ENCODE measurements at places on chromosomes 1 and 21.

GRCh38 chr1:167333124-167333523, 112.4 kb downstream of the POU2F1 start:
- DNase-seq = no peak

GRCh38 chr1:234539666-234540403, 60.9 kb upstream of the TARBP1 start:
- DNase-seq = no peak

DNA sequence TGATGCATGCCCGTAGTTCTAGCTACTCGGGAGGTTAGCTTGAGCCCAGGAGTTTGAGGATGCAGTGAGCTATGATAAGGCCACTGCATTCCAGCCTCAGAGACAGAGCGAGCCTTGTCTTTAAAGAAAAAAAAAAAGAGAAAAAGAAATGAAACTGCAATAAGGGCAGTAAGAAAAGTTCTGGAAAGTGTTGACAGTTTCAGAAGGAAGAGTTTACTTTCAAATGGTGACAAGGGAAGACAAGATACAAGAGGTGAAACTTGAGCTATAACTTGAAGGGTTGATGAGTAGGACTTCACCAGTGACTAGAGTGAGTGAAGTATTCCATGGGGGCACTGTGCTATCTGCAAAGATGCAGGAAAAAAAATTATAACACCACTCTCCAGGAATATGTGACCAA, 125.0 kb downstream of the AKT3 start:
- no peak for DNase-seq

- no peak for DNase-seq
Observed at GRCh38 chr1:181531441-181531840, 48.1 kb downstream of the CACNA1E start.

- DNase-seq = no peak
Observed at GRCh38 chr21:46168238-46168637, 12.9 kb upstream of the FTCD start.

DNA sequence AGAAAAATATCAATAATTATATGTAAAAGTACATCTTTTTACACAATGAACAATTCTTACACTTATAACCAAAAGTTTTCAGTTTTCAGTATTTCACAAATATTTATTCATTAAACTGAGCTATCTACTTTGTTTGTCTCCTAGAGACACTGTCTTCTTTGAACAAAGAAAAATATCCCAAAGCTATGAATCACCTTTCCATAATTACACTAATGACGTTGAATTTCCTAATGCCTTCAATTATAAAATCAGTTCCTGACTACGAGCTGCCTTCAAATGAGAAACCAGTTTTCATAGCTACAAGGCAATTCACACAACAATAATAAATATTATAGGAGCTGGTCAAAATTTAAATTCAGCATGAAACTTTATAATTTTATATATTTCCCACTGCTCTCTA, 201.8 kb upstream of the BRINP3 start:
- no peak for DNase-seq

DNA sequence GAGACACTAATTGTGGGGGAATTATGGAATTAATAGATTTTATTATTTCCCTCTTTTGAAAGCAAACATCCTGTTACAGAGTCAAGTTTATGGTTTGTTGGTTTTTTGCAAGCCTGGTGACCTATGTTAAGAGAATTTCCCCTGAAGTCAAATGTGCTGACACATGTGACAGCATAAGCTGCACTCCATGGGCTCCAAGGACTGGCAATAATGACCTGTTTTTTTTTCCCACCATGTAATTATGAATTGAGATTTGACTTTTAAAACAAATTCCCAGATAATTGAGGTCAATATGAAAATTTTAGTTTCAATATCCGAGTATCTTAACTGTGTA, 242.5 kb upstream of the SGIP1 start:
- DNase-seq = no peak

DNA sequence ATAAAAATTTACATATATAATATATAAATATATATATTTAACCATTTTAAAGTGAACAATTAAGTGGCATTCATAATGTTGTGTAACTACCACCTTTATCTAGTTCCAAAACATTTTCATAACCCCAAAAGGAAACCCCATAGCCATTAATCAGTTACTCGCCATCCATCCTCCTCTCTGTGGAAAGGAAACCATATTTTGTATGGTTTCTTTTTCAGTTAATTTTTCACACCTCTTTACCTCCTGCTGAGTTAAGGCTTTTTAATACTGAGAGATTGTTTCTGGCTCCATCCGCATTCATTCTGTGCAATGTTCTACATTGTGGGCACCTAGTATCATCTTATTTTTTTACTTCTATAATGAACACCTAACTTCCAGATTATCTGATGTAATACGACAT, 512.1 kb downstream of the LMO4 start:
- DNase-seq = no peak

DNA sequence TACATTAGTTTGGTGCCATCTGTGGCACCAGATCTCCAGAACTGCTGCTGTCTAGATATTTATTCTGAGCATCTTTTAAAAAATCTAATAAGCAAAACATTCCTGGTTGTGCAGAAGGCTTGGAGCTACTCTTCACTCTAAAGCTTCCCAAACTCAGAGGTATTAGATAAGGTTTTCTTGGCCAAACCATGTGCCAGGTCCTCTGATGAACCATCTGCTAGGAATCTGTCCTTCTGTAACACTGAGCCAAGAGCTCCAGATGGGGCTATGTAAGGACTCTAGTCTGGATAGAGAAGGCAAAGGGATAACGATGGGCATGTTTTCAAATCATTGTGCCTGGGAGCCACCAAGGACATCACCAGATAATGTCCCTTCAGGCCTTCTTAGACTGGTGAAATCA, 410.6 kb downstream of the NTNG1 start:
- DNase-seq = no peak

- no peak for DNase-seq
Observed at GRCh38 chr21:16587681-16588375, 858.0 kb downstream of the USP25 start.

GRCh38 chr21:38773099-38774061, 32.3 kb upstream of the ETS2 start:
- DNase-seq = peak; percentile 5

DNA sequence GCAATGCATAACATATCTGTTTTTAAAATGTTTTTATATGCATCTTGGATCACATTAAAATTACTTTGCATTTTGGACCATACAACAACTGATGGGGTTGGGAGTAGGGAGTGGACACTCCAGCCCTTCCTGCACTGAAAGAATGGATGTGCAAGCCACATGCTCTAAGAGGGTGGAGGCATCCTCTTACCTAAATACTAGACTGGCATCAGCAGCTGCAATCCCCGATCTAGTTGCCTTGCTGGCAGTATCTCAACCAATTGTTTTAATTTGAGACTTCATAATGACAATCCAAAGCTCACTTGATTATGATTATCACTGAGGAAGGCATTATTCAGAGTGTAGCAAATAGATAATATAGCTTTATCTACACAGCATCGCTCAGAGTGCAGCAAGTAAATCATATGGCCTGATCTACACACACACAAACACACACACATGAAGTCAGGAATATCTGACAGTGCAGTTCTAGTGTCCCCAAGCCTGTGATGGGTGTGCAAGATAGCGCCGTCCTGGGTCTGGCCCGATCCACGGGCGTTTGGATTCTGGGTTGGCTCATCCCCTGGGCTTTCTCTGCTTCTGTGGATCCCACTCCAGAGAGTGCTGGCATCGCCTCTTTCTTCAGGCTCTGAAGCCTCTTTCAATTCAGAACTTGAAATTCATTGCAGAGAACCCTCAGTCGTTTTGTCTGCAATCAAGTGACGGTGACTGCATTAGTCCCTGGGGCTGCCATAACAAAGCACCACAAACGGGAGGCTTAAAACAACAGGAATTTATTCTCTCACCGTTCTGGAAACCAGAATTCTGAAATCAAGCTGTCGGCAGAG, 181.3 kb downstream of the ETS2 start:
- no peak for DNase-seq

GRCh38 chr1:220943319-220943996, 64.2 kb downstream of the HLX start:
- DNase-seq = no peak

GRCh38 chr1:24939040-24939674, 9.1 kb upstream of the RUNX3 start:
- no peak for DNase-seq

DNA sequence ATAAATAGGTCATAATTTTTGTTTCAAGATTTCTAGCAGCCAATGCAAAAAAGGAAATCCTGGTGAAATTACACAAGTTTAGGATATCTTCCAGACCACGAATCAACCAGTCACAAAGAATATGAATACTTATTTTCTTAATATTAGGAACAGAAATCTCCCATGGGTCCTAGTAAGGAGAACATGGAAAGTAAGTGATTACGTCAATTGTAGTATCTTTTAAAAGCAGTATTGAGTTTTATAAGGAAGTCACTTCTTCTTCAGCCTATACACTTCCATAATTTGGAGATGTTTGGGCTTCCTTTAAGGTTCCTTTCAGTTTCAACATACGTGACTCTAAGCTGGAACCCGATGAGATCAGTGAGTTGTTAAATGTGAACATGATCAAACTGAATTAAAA, 534.5 kb downstream of the USP25 start:
- no peak for DNase-seq

- DNase-seq = peak; percentile 59
Observed at GRCh38 chr1:226736908-226737818, 1.9 kb downstream of the ITPKB start.

- DNase-seq = no peak
Observed at GRCh38 chr1:3244927-3245315, 175.9 kb downstream of the PRDM16 start.

DNA sequence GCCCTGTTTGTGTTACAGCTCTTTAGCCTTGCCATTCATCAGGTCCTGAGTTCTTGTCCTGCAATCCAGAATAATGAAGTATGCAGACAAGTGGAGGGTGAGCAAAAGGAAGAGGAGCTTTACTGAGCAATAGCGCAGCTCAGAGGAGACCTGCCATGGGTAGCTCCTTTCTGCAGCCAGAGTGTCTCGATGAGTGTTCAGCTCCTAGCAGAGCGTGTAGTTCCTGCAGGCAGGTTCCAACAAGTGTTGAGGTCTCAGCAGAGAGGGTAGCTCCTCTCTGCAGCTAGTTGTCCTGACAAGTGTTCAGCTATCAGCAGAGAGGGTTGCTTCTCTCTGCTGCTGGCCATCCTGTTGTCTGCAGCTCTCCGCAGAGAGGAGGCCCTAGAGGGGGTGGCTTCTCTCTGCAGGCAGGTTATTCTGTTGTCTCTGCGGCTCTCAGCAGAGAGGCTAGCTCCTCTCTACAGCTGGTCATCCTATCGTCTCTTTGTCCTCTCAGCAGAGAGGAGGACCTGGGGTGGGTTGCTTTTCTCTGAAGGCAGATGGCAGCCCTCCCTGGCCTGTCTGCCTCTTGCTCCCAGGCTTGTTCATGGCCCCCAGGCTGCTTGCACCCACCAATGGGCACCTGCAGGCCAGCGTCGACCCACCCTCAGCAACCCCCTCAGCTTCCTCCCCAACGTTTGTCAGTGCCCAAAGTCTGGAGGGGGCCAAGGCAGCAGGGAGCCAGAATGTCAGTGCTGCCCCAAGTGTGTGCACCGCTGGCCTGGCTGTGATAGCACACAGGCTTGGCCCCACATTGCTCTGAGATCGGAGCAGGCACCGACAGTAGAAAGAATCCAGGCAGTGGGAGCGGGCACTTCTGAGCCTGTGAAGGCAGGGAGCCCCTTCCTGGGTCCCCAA, 112.5 kb upstream of the RUNX3 start:
- no peak for DNase-seq

DNA sequence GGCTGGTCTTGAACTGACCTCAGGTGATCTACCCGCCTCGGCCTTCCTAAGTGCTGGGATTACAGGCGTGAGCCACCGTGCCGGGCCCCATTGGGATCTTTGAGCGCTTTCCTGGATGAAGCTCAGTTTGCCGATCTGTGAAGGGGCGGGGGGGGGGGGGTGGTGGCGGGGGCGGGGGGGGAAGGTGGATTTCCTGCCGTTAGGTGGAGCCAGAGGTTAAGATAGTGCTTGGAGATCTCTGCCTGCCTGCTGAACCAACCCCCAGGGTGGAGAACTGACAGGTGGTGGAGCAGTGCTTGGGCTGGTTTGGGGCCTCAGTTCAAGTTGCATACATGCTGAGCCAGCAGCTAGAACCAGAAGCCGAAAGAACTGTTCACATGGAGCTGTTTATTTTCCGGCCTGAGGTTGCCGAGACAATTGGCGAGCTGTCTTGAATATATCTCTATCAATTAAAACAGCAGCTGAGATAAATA, 1.7 kb downstream of the TMCC2 start:
- peak; percentile 72 for DNase-seq

DNA sequence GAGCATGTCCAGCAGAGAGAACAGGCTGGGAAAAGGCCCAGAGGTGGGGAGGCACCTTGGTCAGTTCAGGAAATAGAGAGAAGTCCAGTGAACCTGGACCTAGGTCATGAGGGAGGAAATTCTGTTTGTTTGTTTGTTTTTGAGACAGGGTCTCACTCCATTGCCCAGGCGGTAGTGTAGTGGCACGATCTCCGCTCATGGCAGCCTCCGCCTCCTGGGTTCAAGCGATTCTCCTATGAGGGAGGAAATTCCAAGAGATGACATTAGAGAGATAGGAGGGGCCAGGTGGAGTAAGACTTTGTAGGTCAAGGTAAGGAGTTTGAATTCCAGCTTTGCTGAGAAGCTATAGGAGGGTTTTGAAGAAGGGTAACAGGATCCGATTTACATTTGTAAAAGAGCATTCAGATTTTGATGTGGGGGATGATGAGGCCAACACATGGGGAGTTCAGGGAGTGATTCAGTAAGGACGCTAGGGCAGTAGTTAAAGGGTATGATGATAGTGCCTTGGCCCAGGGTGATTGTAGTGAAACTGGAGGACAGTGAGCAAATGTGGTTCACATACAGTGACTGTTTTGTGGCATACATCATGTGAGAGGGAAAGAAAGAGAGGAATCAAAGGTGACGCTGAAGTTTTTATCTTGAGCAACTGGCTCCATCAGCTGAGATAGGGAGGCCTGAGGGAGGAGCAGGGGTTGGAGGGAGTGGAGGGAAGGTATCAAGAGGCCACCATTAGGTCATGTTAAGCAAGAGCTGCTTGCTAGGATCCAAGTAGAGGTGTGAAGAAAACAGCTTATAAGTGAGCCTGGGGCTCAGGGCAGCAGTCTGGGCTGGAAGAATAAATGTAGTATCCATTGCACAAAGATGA, 8.3 kb upstream of the TRABD2B start:
- no peak for DNase-seq

DNA sequence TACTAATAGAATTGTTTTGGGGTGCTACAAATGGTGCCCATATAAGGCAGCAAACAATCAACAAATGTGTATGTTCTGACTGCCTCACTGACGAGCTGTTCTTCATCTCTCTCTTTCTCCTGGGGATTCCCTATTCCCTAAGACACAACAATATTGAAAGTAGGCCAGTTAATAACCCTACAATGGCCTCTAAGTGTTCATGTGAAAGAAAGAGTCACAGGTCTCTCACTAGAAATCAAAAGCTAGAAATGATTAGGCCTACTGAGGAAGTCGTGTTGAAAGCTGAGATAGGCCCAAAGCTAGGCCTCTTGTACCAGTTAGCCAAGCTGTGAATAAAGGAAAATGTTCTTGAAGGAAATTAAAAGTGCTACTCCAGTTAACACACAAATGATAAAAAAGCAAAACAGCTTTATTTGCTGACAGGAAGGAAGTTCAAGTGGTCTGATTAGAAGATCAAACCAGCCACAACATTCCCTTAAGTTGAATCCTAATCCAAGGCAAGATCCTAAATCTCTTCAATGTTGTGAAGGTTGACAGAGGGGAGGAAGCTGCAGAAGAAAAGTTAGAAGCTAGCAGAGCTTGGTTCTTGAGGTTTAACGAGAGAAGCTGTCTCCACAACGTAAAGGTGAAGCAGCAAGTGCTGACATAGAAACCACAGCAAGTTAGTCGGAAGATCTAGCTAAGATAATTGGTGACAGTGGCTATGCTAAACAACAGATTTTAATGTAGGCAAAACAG, 26.3 kb downstream of the ATP2B4 start:
- no peak for DNase-seq
